Stimulated activated memory B cell treated with anti-CD40 and anti-IgM and Interleukin-4, amounts not matched to agents 10 μg/mL and 1 μg/mL and 100 μg/mL, for 72 hours (primary cell): ENCODE measurements at places on chromosomes 5 and 9.

DNA sequence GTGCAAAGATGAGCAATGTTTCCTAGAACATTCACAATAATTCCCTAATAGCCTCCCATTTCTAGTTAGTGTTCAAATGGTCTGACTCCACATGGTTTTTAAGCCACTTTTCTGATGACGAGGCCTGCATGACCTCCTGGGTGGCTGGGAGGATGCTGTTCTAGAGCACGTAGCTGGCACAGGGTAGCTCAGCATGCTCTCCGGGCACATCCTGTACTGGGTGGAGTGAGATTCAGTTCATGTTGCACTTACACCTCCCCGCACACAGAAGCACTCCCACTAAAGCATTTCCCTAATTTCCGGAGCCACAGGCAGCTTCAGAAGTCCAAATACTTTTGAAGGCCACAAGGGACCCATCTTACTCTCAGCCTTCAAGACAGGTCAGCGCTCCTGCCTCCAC lies 159.8 kb upstream of the LHFPL2 start:
- ATAC-seq = no peak

DNA sequence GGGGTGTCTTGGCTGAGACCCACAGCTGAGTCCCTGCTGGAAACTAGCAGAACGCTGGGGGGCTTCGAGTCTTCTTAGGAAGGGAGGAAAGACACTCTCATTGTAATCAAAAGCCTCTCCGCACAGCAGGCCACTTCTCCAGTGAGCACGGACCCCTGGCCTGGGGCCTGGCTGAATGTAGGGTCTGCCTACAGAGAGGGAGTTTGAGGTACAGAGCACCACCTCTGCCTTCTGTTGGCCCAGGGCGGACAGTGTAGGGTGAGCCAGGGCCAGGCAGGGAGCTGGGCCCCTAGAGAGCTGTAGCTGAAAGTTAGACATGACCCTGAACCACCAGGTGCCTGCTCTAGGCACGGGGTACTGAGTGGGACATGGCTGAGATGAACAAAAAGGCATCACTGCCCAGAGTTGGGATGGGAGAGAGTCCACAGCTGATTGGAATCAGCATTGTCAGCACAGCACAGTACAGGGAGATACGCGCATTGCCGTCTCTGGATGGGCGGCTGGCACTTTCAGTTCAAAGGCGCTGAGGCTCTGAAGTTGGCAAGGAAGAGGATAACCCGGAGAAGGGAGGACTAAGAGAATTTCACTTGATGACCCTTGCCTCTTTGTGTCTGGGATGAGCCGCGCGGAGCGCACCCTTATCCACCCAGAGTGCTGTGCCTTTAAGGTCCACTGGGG lies 363 bp upstream of the SLC25A48 start:
- no peak for ATAC-seq

DNA sequence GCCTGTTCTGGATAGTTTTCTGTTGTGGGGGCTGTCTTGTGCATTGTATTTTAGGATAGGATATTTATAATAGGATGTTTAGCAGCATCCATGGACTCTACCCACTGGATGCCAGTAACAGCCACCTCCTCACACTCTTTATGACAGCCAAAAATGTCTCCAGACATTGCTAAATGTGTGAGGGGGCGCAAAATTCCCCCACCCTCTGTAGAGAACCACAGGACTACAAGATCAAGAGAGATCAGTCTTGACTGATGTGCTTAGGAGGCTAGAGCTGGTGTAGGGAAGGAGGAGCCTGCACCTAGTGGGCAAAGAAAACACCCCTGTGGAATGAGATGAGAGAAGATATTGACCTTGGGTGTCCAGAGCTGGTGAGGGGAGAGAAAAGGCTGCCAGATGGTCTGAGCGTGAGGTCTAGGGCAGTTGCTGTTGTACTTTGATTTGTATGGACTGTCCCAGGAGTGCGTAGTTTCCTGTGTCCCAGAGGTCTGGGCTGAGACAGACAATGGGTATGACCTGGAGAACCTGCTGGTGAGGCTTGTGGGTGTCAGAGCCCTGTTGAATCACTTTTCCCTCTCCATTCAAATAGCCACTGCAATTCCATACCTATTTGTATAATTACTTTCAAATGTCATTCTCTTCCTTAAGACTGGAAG lies 16.3 kb downstream of the DAPK1 start:
- no peak for ATAC-seq

GRCh38 chr5:25006734-25007133 lies 362.0 kb upstream of the CDH10 start:
- no peak for ATAC-seq

DNA sequence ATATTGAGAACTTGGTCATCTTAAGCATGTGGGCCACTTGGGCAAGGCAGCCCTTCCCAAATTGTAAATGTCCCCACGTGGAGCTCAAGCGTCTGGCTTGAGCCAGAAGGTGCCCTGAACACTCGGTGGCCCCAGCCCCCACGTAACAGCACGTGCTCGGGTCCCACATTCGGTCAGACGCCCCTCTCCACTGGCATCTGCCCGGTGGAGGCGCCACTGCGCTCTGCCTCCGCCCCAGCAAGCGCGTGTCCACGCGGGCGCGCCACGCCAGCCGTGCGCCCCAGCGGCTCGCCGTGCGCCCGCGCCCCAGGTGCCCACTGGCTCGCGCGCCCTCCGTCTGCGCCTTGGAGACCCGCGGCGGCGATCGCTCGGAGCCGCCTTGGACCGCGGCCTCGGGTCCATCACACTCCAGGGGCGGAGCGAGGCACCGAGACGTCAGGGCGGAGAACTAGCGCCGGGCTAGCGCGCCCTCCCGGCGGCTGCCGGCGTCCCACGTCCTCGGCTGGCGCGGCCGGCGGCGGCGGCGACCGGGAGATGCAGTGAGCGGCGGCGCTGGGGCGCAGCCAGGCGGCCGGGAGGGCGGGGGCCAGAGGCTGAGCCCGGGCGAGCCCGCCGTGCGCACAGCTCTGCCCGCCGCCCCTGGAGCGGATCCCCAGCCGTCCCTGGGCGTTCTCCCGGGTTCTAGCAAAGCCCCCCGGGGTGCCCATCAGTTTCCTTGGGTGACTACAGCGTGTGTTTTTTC lies at the start of gene PALM2AKAP2:
TSS of gene PALM2AKAP2 (plus strand) at position 488 of the 742 bp plus-strand sequence. CDS start 291 bp downstream, outside the sequence.
- ATAC-seq = no peak

DNA sequence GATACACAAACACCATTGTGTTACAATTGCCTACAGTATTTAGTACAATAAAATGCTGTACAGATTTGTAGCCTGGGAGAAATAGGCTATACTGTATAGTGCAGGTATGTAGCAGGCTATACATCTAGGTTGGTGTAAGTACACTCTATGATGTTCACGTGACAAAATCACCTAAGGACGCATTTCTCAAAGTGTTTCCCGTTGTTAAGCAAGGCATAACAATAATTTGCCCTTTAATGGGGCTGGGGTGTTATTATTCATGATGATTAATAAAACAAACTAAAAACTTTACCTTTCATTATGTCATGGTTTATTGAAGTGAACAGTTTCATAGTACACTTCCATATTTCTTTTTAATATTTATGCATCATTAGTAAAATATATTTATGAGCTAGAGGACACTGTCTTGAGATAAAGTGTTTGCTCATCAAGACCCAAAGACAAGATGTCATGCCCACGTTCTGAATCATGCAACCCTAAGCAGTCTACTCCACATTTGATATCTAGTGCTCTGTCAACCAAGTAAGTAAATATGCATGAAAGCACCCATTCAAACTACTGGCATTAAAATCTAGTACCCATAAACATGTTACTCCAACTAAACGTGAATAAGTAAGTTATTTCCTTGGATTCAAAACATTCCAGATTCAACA lies 220.5 kb downstream of the NR2F1-AS1 start:
- no peak for ATAC-seq

- no peak for ATAC-seq
These were observed 21.0 kb upstream of the RAB14 start for GRCh38 chr9:121222524-121223171.

GRCh38 chr5:141430332-141431113 lies at the start of gene PCDHGA12:
PCDHGA12 (plus strand) TSS chr5:141430507; CDS start chr5:141430760, 253 bp downstream.
- peak; percentile 63 for ATAC-seq

GRCh38 chr9:106799152-106799551 lies 63.8 kb upstream of the ZNF462 start:
- ATAC-seq = no peak

GRCh38 chr5:15929611-15930263 lies 249.9 kb downstream of the MARCHF11 start:
- ATAC-seq = no peak

- no peak for ATAC-seq
These were observed 659.0 kb downstream of the ANXA1 start for GRCh38 chr9:73810585-73811215.

- no peak for ATAC-seq
These were observed 141.7 kb upstream of the ABCA1 start for GRCh38 chr9:105069696-105070095.

DNA sequence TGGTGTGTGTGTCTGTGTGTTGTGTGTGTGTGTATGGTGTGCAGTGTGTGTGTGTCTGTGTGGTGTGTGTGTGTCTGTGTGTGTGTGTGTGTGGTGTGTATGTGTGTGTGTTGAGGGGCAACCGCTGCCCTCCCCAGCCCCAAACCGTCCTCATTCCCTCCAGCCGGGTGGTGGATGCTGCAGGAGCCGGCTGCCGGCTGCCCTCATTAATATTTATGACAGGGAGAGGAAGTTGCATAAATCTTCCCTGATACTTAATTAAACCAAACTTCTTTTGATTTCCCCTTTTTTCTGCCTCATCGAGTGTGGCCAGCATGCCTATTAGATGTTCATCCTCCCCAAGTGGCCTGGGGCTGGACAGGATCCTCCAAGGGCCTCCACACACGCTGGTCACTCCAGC lies 121.4 kb upstream of the MVB12B start:
- ATAC-seq = no peak

- no peak for ATAC-seq
These were observed 129.1 kb downstream of the FANCC start for GRCh38 chr9:95188459-95188858.

DNA sequence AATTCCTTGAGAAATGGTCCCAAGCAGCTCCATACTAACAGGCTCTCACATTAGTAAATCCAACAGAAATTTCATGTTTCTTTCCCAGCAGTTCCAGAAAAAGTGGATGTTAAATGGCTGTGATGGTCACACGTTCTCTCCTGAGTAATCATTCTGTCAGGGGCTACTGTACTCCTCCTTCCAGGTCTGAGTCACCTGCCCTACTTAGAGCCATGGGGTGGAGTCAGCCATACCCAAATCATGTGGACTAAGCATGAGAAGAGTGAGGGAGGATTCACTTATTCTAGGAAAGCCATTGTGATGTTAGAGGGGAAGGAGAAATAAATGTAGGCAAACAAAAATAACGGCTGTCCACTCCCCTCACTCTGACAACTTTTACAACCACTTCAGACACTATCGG lies 547.2 kb downstream of the CSNK1G3 start:
- ATAC-seq = no peak

GRCh38 chr9:115022760-115023434 lies 92.5 kb upstream of the TNFSF8 start:
- ATAC-seq = no peak

- peak; percentile 85 for ATAC-seq
These were observed at the start of gene ELOVL7 for GRCh38 chr5:60843936-60844905. ELOVL7 (minus strand) TSS chr5:60844269; CDS start chr5:60787397, 56,872 bp downstream.

DNA sequence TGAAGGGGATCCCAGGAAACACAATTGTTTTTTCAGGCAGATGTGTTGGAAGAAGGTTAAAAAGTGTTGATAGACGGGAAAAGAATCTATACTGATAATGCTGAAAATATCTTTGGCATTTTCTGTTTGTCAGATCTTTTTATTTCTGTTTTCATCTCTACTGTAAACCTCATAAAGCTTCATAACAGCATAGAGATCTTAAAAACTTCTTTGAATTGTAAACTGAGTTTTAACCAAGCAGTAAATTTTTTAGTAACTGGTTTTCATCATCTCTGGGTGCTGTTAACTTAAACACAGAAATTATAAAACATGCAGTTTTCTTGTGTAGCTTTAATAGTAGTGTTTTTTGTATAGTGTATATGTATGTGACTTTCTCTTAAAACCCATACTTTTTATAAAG lies 227.0 kb downstream of the WDR70 start:
- no peak for ATAC-seq

DNA sequence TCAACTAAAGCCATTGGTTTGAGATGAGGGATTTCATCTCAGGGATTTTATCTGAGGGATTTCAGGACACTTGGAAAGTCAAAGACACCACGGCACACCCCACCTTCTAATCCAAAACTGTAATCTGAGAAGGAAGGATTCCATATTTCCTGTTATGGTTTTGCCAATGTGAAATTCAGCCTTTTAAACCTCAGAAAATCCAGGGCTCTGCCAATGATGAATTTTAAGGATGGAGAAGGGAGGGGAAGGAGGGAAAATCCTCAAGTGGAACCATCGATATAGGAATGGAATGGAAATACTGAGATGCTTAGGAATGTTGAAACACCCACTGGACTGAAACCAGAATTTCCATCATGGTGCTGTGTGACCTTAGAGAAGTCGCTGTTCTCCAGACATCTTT lies 5.3 kb downstream of the C1QTNF3 start:
- ATAC-seq = no peak

GRCh38 chr9:2257248-2257929 lies 242.2 kb downstream of the SMARCA2 start:
- peak; percentile 67 for ATAC-seq

GRCh38 chr9:97386733-97387503 lies 25.0 kb upstream of the TDRD7 start:
- ATAC-seq = no peak

DNA sequence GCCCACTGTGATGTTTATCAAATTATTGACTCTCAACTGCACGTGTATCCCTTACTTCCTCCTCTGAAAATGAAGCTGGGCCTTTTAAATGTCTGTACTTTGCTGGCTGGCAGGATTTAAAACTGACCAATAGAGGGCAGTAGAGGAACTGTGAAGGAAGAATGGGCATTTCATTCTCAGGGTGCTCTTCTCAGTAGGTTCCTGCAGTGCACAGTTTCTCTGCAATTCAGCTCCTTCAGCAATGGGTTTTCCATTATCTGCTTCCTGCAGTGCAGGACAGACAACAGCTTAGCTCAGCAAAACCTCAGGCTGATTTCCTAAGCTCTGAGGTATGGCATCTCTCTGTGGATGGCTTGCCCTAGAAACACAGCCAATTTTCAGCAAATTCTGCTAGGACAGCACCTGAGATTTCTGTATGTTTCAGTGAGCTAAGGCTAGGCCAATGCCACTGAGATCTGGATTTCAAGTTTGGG lies 298.4 kb upstream of the PRDM9 start:
- peak; percentile 47 for ATAC-seq

- ATAC-seq = no peak
These were observed 127.9 kb downstream of the EFNA5 start for GRCh38 chr5:107542831-107543231.

- ATAC-seq = no peak
These were observed 45.5 kb downstream of the RASGRF2 start for GRCh38 chr5:81005708-81006107.

- ATAC-seq = no peak
These were observed 190.8 kb downstream of the ELAVL2 start for GRCh38 chr9:23635276-23635675.

- ATAC-seq = peak; percentile 84
These were observed 831 bp downstream of the INPP5E start for GRCh38 chr9:136438548-136439480.

DNA sequence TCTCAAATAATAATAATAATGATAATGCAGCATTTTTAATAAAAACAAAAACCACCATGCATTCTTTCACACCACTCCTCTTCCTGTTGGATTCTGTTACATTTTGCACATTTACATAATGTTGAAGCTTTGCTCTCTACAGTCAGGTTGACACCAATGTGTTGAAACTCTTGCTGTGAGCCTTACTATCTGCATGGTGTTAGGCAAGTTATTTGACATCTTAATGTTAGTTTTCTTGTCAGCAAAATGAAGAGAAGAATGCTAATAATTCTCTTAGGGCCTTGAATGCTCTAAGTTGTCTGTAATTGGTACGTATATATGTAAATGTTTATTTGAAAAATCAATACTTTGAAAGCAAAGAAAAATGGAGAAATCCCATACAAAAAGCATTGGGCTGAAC lies 525.5 kb upstream of the PTGER4 start:
- ATAC-seq = no peak

- ATAC-seq = no peak
These were observed 42.9 kb downstream of the WNK2 start for GRCh38 chr9:93226819-93227218.
